Stimulated activated CD4-positive, alpha-beta T cell treated with anti-CD3 and anti-CD28 coated beads, Interleukin-12 subunit alpha, Interleukin-12 subunit beta, amount 100 ng/mL, for 4 hours (primary cell): ENCODE measurements at places on chromosomes 12 and 14.

GRCh38 chr12:22536346-22536945 is 7.9 kb downstream of the C2CD5 start:
- DNase-seq, result no peak

DNA sequence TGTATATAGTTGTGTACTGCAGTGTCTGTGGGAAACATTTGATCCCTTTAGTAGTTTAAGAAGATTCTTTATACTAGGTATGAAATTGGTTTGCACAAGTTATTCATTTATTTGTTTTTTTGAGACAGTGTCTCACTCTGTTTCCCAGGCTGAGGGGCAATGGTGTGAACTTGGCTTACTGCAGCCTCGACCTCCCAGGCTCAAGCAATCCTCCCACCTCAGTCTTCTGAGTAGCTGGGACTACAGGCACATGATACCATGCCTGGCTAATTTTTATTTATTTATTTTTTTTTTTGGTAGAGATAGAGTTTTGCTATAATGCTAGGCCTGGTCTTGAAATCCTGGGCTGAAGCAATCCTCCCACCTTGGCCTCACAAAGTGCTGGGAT is 209.4 kb downstream of the RASSF9 start:
- DNase-seq, result no peak

DNA sequence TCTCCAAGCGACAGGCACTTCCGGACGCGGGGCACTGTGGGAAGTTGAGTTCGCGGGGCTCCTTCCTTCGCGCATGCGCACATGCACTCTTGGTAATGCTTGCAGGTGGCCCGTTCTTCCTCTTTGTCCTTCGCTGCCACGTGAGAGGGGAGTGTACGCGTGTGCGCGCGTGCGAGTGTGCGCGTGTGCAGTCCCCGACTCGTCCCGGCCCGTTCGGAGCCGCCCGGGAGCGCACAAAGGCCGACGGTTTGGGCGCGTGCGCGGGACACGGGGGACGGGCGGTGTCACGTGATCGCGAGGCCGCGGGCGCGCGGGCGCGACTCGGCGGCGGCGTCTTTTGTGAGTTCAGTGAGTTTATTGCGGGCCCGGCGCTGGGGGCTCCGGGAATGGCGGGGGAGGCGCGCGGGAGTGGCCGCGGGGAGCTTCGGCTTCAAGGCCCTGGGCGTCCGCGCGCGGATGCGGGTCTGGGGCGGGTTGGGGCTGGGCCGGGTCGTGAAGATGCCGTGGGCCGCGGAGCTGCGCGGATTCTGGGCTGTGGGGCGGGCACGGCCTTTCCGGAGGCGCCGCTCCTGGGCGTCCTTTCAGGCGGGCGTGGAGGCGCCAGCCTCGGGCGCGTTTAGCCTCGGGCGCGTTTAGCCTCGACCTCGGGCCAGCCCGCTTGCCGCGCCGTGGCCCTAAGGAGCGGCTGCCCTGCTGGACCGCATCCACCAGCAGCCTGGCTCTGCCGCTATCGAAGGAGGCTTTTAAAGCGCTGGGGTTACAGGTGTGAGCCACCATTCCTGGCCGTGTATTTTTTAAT is at the start of gene ZNF84:
Gene ZNF84 (plus strand): TSS at position 303 of the 799 bp plus-strand sequence. CDS start 3,959 bp downstream, outside the sequence.
- peak; percentile 95 for DNase-seq

GRCh38 chr14:69763761-69764510 is 3.0 kb upstream of the SRSF5 start:
- DNase-seq, result peak; percentile 17

DNA sequence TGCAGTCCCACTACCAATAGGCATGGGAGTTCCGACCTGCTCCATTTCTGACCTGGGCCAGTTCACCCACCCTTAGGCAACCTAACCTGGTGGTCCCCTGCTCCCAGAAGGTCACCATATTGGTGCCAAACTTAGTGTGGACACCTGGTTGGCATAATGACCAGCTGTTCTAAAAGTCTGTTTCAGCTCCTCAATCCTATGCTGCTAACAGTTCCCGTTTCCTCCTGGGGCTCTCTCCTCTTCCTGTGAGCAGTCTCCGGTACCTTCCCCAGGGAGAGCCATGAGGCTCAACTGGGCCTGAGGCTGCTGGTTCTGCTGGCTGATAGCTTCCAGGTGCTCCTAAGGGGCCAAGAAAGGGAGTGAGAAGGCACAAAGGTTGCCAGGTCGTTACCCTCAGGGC is 15.9 kb upstream of the BLTP3B start:
- DNase-seq, result no peak

- no peak for DNase-seq
Measured at GRCh38 chr12:55060470-55060869, 40.7 kb downstream of the NEUROD4 start.

- no peak for DNase-seq
Measured at GRCh38 chr14:63562405-63562804, 19.2 kb upstream of the PPP2R5E start.

DNA sequence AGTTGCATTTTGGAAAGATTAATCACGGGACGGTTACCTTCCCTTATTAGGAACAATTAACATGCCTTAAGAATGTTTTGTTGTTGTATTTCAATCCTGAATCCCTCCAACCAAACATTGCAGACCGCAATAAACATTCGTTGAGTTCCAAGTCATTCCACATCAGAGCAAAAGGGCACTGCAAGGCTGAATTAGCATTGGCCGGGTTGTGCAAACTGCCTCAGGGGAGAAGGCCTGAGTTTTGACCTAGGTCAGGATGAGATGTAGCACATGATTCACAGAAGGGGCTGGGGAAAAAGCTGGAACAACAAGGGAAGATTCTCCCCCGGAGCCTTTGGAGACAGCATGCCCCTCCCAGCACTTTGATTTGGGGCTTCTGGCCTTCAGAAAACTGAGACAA is 82.1 kb upstream of the BDKRB2 start:
- no peak for DNase-seq

- DNase-seq, result no peak
Measured at GRCh38 chr12:9699269-9699897, 29.9 kb downstream of the CLEC2D start.

- no peak for DNase-seq
Measured at GRCh38 chr12:47833591-47834012, 13.9 kb upstream of the HDAC7 start.

GRCh38 chr12:20800160-20800559 is 10.3 kb upstream of the SLCO1B3 start:
- no peak for DNase-seq

DNA sequence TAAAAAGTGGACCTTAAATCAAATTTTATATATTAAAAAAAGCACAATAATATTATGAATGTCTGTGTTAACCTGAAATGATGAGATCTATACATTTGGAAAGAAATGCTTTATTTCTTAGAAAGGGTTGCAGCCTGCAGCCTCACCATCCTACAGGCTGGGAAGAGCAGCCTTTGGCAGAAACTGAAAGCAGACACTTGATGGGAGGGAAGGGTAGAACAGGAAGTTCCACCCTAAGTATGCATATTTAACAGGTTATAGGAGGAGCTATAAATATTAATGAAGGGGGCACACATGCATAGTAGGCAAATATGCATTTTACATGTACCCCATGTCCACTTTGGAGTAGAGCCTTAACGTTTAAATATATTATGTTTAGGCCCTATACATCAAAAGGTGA is 498.0 kb downstream of the FLRT2 start:
- no peak for DNase-seq

- DNase-seq, result no peak
Measured at GRCh38 chr14:87526731-87527130, 466.3 kb downstream of the GALC start.

DNA sequence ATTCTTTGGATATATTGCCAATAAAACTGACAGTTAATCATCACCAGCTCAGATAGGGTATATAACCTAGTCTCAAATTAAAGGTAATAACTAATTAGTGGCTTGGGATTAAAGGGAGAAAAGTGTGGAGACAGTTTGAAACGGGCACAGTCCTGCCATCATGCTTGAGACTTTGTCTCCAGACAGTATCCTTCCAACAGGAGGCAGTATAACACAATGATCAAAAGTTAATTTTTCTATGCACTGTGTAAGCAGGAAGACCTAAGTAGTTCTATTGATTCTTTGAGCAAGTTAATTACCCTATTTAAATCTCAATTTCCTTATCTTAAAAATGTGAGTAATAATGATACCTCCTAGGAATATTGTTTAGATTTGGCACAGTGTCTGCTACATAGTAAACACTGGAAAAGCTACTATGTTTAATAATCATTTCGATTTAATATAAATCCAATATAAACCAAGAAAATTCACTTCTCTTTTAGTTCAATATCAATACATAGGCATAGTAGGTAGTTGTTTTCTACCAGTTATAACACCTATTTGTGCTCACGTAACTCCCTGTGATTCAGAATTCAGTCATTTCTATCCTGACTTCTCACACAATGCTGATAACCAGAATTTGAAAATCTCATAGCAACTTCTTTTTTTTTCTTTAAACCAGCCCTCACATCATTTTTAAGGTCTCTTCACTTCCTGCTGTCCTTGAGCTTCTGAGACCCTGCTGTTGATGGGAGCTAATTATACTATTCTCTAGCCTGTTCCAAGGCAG is 53.7 kb downstream of the GALNT4 start:
- DNase-seq, result no peak

- DNase-seq, result no peak
Measured at GRCh38 chr14:50402965-50403364, 6.3 kb upstream of the CDKL1 start.

- DNase-seq, result no peak
Measured at GRCh38 chr12:120170631-120171030, 23.9 kb downstream of the GCN1 start.
